ENCODE measurements at places on chromosomes 11 and 22.
A peak's percentile ranks its signal among the peaks of the same experiment; 100 is the strongest.

DNA sequence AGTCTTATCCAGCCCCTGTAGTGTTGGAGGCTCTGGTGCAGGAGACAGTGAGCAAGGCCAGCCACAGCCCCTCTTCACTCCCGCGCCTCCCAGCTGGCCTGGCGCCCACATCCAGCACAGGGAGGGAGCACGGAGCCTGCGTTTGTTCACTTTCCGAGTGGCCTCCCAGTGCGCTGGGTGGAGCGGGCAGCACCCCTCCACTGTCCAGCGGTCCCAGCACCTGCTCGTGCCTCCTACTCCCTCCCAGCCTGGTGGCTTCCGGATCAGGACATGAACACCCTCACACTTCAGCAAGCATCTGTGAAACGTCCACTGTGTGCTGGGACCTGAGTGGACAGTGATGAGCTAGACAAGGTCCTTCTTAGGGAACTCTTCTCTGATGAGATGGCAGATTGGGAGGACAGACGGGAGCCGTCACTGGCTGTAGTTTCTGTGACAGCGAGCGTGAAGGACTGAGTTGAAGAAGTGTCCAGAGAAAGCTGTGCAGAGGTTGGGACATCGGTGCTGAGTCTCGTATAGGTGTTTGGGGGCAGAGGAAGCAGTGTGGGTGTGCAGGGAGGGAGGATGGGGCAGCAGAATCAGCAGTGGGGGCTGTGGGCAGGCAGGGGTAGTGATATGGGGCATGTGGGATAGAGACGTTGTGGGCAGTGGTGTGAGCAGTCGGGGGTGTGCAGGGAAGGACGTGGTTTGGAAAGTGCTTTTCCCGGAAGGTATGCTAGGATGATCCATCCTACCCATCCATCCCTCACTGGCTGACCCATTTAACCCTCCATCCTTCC, 256.8 kb downstream of the TBC1D22A start:
- no peak for DNase-seq

DNA sequence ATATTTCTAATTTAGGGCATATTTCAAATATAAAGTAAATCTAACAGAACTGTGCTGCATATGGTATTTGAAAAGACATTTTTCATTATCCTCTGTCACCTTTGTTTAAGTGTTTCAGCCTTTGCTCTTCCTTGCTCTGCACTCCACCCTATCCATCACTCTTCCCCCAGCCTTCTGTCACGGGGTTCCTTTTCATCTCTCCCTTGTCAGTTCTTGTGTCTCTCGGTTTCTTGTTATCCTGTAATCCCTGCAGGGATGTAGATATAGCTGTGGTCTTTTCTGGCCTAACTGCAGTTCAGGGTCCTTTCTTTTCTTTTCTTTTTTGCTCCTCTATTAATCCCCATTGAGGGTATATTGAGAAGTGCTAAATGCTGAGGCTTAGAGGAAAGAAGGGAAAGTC, 261.9 kb downstream of the DCDC1 start:
- DNase-seq, result no peak

DNA sequence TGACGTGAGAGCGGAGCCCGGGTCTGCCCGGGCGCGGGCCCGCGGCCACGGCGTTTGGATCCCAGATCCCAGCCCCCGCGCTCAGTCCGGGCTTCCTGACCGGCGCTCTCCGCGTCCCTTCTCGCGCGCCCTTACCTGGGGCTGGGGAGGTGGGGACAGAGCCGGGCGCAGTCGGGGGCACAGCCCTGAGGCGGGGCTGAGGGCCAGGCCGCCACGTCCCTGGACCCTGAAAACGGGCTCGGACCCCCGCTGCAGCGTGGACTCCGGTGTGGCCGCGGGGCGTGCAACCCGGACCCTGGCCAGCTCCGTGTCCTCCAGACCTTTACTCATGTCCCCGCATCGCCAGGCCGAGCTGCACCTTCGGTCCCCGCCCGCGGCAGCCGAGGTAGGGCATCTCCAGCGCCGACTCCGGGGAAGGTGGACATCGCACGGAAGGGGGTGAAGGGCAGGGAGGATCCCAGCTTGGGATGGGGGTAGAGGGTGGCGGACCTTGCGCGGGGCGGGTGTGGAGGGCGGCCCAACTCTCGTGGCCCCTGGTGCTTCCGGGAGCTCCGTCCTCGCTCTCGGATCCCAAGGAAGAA, 9.9 kb upstream of the AIFM3 start:
- DNase-seq, result no peak

DNA sequence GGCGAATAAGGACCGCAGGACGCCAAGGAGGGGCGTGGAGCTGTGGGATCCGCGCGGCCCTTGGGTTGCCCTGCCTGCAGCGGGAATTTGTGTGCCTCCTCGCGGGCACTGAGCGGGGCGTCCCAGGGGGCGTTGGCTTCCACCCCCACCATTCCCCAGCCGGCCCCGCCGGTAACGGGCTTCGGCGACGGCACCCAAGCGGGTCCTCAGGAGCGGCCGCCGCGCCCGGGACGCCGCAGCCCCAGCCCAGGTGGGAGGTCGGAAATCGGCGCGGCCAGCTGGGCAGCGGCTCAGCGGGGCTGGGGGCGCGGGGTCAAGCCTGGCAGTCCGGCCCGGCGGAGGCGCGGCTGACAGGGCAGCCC, 320 bp downstream of the CLTCL1 start:
- peak; percentile 25 for DNase-seq

- no peak for DNase-seq
Observed at GRCh38 chr11:17639091-17639490, 80.3 kb upstream of the MYOD1 start.

GRCh38 chr11:101817581-101817980, 97.2 kb upstream of the CEP126 start:
- DNase-seq, result no peak

GRCh38 chr11:83599066-83599465, 312.9 kb upstream of the CCDC90B start:
- DNase-seq, result no peak

GRCh38 chr11:7640816-7641215, 32.5 kb downstream of the CYB5R2 start:
- no peak for DNase-seq

DNA sequence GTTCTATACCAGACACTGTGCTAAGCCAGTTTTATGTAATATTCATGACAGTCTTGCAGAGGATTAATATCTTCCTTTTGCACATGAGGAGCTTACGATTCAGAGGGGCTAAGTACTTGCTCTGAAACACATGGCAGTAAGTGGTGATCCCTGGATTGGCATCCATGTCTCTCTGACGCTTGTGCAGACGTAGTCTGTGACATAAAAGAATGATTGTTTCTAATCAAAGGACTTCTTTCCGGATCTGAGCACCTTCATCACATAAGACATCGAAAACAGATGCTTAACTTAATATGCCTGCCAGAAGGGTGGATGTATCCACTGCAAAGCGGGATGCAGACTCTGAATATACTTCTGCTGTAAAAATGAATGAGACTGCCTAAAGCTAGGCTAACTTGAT, 74.8 kb downstream of the ARHGAP42 start:
- no peak for DNase-seq

GRCh38 chr11:133618544-133618943, 86.2 kb upstream of the OPCML start:
- no peak for DNase-seq

DNA sequence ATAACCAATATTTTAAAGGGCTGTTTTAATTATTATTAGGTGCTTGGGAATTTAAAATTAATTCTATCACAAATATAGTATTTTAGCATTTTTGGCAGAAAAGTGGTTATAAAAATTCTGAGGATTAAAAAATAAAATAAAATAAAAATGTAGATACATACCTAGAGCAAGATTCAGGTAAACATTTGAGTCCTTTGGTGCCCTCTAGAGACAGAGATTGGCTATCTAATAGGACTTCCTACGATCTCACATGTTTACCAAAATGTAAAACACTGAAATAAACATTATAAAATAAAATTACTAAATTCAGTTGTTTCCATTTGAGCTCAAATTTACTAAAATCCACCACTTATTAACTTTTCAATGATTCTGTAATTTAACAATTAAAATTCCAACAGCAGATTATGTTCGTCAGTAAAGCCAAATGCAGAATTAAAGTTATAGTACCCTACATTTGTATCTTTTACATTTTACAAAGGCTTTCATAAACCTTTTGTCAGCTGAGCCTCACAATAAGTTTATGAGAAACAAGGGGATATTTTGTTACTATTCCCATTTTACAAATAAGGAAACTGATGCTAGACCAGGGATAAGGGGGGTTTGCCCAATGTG, 27.7 kb downstream of the SLC36A4 start:
- peak; percentile 2 for DNase-seq

DNA sequence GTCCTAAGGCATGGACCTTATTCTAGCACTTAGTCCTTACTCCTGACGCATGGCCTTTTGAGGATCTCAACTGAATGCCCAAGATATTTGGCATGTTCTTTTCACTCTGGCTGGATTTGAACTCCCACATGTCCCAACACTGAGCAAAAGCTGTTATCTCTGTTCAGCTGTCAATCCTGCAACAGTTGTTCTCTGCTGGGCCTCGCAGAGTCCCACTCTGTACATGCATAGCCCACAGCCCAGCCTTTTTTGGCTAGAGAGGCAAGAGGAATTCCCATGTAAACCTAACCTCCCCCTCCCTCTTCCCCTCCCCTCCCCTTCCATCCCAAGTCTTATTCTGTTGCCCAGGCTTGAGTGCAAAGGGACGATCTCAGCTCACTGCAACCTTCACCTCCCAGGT, 21.8 kb upstream of the DRG1 start:
- no peak for DNase-seq

- no peak for DNase-seq
Observed at GRCh38 chr22:36549033-36549432, 20.1 kb upstream of the EIF3D start.

DNA sequence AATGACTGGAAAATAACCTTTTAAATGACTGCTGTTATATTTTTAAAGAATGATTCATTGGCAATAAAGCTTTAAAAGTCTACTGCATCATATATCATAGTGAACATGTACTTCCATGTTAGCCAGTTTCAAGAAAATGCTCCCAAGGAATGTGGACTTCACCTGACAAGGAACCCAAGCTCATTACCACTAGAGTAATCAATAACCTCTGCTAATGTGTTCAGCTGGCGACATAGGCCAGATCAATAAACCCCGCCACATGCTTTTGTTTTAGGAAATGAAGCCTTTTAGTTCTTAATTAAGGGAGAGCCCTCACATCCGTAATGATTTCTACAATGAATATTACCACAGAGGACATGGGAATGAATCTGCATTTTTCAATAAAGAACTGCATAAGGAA, 1219.9 kb upstream of the CNTN5 start:
- no peak for DNase-seq

- DNase-seq, result no peak
Observed at GRCh38 chr11:111947143-111947542, 10.0 kb downstream of the DIXDC1 start.

- no peak for DNase-seq
Observed at GRCh38 chr11:69055598-69056516, 7.1 kb downstream of the TPCN2 start.

DNA sequence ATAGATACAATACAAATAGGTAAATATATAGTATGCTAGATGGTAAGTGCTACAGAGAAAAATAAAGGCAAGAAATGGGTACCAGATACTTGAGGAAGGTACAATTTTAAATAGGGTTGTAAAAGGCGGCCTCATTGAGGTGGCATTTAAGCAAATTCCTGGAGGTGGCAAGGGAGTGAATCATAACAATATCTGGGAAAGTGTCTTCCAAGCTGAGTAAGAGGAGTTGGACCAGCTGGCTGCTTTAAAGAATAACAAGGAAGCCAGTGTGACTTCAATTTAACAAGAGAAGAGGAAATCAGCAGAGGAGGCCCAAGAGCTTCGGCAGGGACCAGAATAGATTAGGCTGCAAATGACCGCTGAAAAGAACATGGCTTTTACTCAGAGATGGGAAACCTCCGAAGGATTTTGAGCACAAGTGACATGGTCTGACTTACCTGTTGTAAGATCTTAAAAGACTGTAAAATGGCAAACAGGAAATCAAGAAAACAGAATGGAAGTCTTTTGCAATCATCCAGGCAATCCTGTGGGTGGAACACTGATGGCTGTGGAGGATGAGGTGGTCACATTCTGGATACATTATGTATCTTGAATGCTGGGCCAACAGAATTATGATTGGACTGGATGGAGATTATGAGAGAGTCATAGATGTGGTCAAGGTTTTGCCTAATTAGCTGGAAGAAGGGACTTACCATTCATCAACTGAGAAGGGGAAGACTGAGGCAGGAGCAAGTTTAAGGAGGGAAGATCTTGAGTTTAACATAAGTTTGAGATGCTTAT, 77.2 kb downstream of the RDX start:
- no peak for DNase-seq

GRCh38 chr11:17208257-17208999, 642 bp upstream of the PIK3C2A start:
- no peak for DNase-seq

DNA sequence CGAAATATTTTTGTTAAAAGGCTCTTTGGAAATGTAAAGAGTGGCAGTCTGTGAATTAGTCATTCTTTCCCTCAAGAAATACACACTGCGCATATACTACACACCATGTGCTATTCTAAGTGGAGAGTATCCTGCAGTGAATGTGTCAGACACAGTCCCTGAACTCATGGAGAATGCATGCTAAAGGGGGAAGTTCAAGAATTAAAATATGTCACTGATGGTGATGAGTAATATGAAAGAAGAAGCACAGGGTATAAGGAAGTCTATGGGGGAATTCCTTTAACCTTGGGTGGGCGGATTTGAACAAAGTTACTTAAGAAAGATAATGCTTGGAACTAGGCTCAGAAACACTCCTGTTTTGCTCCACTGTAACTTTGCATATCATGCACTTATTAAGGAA, 153.0 kb downstream of the LRRC4C start:
- no peak for DNase-seq

- no peak for DNase-seq
Observed at GRCh38 chr11:45267052-45267451, 19.1 kb downstream of the SYT13 start.

DNA sequence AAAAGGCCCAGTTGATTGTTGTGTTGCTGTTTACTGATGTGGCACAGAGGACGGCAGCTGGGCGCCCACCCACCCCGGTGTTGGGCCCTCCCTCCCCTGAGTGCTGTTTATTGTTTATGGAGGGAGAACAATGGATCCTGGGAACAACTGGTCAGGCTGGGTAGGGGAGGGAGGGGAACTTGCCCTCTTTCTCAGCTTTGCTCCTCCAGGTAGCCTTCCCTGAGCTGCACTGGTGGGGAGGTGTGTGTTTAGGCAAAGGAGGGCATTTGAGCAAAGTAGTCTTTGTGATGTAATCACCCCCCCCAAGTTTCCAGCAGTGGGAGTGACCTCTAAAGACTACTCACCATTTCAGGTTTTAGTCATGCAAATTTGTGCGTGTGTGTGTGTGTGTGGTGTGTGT, 1035.3 kb downstream of the NTM start:
- no peak for DNase-seq

All from right lung (tissue), 10 donors.